Chondrocyte (in vitro differentiated cells): ENCODE measurements at places on chromosomes 3 and 15. TPM values are rescaled to one million over a fixed set of nuclear protein-coding genes. Genes with fewer than 3 reads are reported as not detected.

The DLL4 gene
- 0.36 to 0.45 TPM in 2 of 3 replicates, not detected in the other for total RNA-seq

The CTXND1 gene
- not detected in 3 replicates for total RNA-seq

The LMAN1L gene
- total RNA-seq, result 0.82 TPM in 1 of 3 replicates, not detected in the others

The CFAP100 gene
- total RNA-seq, result not detected in 3 replicates

The SEMA3G gene
- total RNA-seq, result 0.17 TPM in 1 of 3 replicates, not detected in the others

The CPNE9 gene
- total RNA-seq, result not detected in 3 replicates

DNA sequence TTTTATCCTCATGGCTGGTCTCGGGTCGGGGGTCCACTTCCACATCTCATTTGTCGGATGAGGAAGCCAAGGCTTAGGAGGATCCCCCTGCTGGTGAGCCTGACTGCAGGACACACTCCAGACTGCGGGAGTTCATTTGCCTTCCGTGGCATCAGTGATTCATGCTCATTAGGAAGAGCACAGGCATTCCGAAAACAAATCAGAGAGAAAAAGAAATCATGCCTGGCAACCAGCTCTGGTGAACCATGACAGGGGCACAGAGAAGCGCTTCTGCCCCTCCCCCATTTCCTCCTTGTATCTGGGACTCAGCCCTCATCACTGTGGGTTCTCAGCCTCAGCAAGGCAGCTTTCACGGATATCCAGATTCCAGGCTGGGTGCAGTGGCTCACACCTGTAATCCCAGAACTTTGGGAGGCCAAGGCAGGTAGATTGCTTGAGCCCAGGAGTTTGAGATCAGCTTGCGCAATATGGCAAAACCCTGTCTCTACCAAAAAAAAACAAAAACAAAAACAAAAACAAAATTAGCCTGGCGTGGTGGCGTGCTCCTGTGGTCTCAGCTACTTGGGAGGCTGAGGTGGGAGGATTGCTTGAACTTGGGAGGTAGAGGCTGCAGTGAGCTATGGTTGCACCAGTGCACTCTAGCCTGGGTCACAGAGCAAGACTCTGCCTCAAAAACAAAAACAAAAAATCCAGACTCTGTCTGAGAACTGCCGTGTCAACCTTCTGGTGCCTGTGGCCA lies 28.4 kb downstream of the IRAK2 start:
- no peaks in the 10 kb centered on the region for H3K27me3 ChIP-seq
- no peaks in the 10 kb centered on the region for H3K36me3 ChIP-seq
- no peak overlapping the region for H3K4me3 ChIP-seq
- DNase-seq, result no peak

GRCh38 chr3:194254040-194254439 lies 97.1 kb downstream of the CPN2 start:
- peaks cover 6% of the 10 kb centered on the region for H3K36me3 ChIP-seq
- H3K4me1 ChIP-seq, result peaks cover 21% of the 10 kb centered on the region
- no peak overlapping the region for H3K27ac ChIP-seq
- H3K27me3 ChIP-seq, result peaks cover 55% of the 10 kb centered on the region
- no peak for DNase-seq
- H3K4me3 ChIP-seq, result no peak overlapping the region

- no peak for DNase-seq
- peaks cover 20% of the 10 kb centered on the region for H3K4me1 ChIP-seq
- no peak overlapping the region for H3K4me3 ChIP-seq
These were observed 296.6 kb upstream of the LMCD1 start for GRCh38 chr3:8204853-8205650.

GRCh38 chr15:66096688-66097058 lies 156.9 kb downstream of the MEGF11 start:
- H3K27ac ChIP-seq, result no peak overlapping the region
- DNase-seq, result peak; percentile 39
- no peaks in the 10 kb centered on the region for H3K36me3 ChIP-seq
- H3K27me3 ChIP-seq, result peaks cover 55% of the 10 kb centered on the region
- no peak overlapping the region for H3K4me3 ChIP-seq
- H3K4me1 ChIP-seq, result no peaks in the 10 kb centered on the region

DNA sequence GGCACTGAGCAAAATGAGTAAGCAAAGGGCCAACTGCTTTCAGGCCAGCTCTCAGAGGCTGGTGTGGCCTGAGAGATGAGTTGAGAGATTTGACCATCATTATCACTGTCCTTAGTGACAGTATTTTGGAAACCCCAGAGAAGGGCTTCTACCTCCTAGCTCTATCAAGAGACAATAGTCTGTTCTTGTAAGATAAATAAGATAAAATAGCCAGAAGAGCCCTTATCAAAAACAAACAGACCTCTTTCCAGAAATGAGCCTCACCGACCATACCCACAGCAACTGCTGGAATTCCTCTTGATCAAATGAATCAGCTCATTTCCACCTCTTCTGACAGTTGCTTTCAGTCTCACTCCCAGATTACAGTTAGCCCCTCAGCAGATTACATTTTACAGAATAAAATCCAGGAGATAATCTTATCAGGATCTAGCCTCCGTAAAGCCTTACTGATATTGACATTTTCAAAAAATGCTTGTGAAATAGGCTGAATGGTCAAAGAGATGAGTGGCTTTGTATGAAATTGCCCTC lies 4.5 kb downstream of the HDC start:
- H3K4me1 ChIP-seq, result no peaks in the 10 kb centered on the region
- no peak overlapping the region for H3K4me3 ChIP-seq
- H3K36me3 ChIP-seq, result no peaks in the 10 kb centered on the region
- no peaks in the 10 kb centered on the region for H3K27me3 ChIP-seq
- no peak for DNase-seq

- no peak for DNase-seq
- no peaks in the 10 kb centered on the region for H3K36me3 ChIP-seq
- H3K27ac ChIP-seq, result no peak overlapping the region
- H3K4me3 ChIP-seq, result no peak overlapping the region
- no peaks in the 10 kb centered on the region for H3K27me3 ChIP-seq
These were observed 1.3 kb upstream of the VPS33B start for GRCh38 chr15:91023720-91024119.

DNA sequence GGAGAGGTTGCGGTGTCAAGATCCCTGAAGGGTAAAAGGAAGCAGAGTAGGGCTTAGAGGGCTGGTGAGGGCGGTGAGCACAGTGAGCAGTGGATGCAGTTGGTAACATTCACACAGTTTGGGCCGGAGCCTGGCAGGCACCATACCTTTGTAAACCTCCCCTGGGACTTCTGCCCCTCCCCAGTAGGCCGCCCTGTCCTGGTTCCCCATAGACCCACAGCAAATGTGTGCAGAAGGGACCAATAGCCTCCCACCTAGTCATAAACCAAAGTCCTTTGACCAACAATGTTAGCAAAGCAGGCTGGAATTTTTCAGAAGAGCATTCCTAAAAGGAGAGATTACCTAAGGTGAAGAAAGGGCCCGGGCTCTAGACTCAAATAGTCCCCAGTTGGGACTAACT lies 1.7 kb upstream of the PHGR1 start:
- H3K27me3 ChIP-seq, result no peaks in the 10 kb centered on the region
- peaks cover 15% of the 10 kb centered on the region for H3K4me1 ChIP-seq
- no peak for DNase-seq

GRCh38 chr3:184981071-184981470 lies 169.1 kb downstream of the VPS8 start:
- peaks cover 17% of the 10 kb centered on the region for H3K36me3 ChIP-seq
- no peaks in the 10 kb centered on the region for H3K27me3 ChIP-seq
- no peak overlapping the region for H3K4me3 ChIP-seq
- no peak for DNase-seq
- H3K4me1 ChIP-seq, result no peaks in the 10 kb centered on the region

DNA sequence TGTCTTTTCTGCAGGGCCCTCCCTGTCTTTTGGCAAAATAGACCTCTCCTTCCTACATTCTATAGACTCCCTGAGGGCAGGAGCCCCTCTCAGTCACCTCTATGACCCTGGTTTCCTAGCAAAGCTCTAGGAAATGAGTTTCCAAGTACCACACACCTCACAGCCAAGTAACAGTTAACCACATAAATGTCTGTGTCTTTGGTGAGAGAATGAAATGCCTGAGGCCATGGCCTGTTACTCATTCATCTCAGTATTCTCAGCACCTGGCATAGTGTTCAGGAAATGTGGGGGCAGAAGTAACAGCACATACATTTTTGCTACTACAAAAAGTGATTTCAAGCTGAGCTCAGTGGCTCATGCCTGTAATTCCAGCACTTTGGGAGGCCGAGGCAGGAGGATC lies 21.0 kb downstream of the RFT1 start:
- peaks cover 6% of the 10 kb centered on the region for H3K4me1 ChIP-seq
- DNase-seq, result no peak
- no peak overlapping the region for H3K4me3 ChIP-seq
- H3K36me3 ChIP-seq, result peaks cover 11% of the 10 kb centered on the region

GRCh38 chr3:195154793-195155535 lies 116.0 kb downstream of the XXYLT1 start:
- no peaks in the 10 kb centered on the region for H3K36me3 ChIP-seq
- H3K27me3 ChIP-seq, result no peaks in the 10 kb centered on the region
- peak overlapping the region; percentile 4 for H3K4me3 ChIP-seq
- H3K27ac ChIP-seq, result peak overlapping the region; percentile 86
- no peak for DNase-seq

- H3K4me1 ChIP-seq, result peaks cover 3% of the 10 kb centered on the region
- no peak for DNase-seq
- H3K36me3 ChIP-seq, result peaks cover 34% of the 10 kb centered on the region
- H3K27ac ChIP-seq, result peak overlapping the region; percentile 10
These were observed 95.0 kb upstream of the CGNL1 start for GRCh38 chr15:57281321-57281720.

DNA sequence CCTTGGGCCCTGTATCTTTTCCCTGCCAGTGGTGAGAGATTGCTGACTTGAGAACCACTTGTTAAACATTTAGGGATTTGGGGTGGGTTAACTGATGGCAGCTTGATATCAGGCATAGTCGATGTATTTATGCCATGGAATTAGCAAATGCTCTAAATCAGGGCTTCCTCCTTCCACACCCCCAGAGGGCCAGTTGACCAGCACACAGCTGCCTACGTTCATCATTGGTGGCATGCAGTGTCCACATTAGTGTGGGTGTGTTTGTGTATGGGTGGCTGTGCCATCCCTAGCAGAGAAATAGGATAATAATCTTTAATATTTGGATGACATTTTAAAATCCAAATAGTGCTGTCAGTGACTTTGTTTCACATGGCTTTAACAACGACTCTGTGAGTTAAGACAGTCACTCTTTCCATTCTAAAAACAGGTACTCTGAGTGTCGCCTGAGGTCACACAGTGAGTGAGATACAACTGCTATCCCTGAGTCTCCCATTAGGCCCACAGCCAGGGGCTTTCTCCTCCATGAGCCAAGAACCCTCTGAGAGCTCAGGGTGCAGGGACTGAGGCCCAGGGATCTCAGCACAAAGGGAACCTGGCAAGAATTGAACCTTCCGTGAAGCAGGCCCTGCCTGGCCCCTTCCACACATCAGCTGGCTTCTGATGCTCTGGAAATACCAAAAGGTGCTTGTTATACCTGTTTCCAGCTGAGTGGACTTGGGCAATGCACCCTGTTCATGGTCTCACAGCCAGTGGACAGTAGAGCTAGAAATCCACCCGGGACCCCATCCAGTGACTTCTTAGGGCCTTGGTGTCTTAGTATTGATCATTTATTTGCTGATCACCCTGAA lies 4.3 kb upstream of the LTF start:
- H3K4me3 ChIP-seq, result no peak overlapping the region
- no peaks in the 10 kb centered on the region for H3K36me3 ChIP-seq
- H3K27ac ChIP-seq, result no peak overlapping the region
- H3K27me3 ChIP-seq, result peaks cover 25% of the 10 kb centered on the region
- DNase-seq, result peak; percentile 24
- H3K4me1 ChIP-seq, result peaks cover 2% of the 10 kb centered on the region

GRCh38 chr3:77917225-77917624 lies 877.3 kb downstream of the ROBO2 start:
- no peak for DNase-seq
- H3K4me3 ChIP-seq, result no peak overlapping the region
- H3K27ac ChIP-seq, result no peak overlapping the region

DNA sequence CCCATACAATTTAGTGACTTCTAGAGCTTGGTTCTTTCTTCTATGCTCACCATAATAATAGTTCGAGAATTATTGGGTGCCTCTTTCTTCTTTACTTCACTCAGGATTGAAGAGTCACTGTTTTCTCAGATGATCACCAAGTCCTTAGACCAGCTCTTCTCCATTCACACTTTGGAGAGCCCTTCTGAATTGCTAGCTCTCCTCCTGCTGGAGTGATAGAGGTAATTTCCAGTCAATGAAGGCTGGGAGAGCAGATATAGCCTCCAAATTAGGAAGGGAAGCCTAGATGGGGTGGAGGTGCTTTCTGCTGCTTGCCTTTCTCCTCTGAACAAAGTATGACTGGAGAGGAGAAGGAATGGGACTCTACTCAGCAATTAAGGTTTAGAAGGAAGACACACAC lies 10.7 kb upstream of the BBX start:
- H3K4me3 ChIP-seq, result no peak overlapping the region
- H3K27me3 ChIP-seq, result no peaks in the 10 kb centered on the region
- no peak overlapping the region for H3K27ac ChIP-seq
- H3K4me1 ChIP-seq, result no peaks in the 10 kb centered on the region
- H3K36me3 ChIP-seq, result no peaks in the 10 kb centered on the region
- no peak for DNase-seq
